ENCODE measurements at places on chromosomes 4 and X.

DNA sequence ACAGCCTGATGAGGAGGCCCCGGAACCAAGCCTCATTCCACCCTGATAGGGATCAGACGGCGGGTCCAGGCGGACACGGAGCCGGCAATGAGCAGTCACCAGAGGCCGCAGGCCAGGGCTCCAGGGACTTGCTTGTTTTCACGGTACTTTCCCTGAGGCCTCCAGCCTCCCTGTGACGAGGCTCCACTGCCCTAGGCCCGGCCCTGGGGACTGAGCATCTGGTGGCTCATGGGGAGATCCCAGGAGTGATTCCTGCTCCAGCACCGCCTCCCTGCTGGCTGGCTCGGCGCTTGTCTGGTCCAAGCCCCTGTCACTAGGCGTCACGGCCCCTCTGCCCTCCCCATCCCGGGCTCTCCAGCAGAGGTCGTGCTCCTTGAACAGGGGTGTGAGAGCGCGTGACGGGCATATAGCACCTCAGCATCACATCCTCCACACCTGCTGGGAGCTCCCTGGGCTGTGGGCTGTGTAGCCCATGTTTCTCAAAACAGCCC lies 14.1 kb downstream of the HTRA3 start:
- no peak overlapping the region for H3K27ac ChIP-seq
- H3K27me3 ChIP-seq, result no peaks in the 10 kb centered on the region
- no peaks in the 10 kb centered on the region for H3K4me1 ChIP-seq
- no peak overlapping the region for H3K4me3 ChIP-seq

DNA sequence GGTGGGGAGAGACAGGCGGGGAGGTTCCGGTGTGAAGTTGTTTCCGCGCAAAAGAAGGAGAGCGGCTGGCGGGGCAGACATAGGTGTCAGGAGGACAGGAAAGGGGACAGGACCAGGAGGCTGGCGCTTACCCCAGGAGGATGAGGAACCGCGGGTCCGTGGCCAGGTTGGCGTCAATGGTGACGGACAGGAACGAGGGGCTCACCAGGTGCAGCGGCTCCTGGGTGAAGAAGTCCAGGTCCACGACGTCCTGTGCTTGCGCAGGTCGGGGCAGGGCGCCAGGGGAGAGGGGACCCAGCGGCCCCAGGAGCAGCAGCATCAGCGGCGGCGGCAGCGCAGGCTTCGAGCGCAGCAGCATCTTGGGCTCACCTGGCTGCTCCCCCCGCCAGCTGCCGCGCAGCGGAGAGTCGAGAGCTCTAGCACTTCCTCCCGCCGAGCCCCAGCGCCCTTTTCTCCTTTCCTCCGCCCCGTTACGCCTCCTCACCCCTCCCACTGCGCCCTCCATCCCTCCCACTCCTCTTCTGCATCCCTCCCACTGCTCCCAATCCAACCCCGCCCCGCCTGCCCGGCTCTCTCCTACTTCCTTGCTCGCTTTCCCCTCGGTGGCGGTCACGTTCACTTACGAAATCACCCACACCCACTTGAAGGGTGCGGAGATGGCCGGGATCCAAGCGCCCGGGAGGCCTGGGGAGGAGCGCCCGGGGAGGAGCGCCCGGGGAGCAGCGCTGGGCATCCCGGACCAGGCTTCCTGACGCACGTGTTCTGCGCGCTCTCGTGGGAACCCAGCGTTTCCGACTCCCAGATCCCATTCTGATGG lies at the start of gene HPSE:
Gene HPSE, minus strand, starts transcription at position 424 of the 817 bp plus-strand sequence. Its CDS starts 66 bp downstream, at position 358.
- H3K27me3 ChIP-seq, result no peaks in the 10 kb centered on the region
- peak; percentile 60 for DNase-seq
- H3K4me3 ChIP-seq, result peak within 1 kb of the TSS; percentile 55
- no peaks in the 10 kb centered on the region for H3K36me3 ChIP-seq
- H3K4me1 ChIP-seq, result peaks cover 5% of the 10 kb centered on the region
- peak within 1 kb of the TSS; percentile 27 for H3K27ac ChIP-seq

- DNase-seq, result no peak
- H3K4me3 ChIP-seq, result no peak overlapping the region
- H3K27me3 ChIP-seq, result no peaks in the 10 kb centered on the region
- no peak overlapping the region for H3K27ac ChIP-seq
Observed at GRCh38 chr4:184765473-184766340, 31.8 kb upstream of the CENPU start.

- no peak overlapping the region for H3K4me3 ChIP-seq
- H3K4me1 ChIP-seq, result no peaks in the 10 kb centered on the region
- H3K27ac ChIP-seq, result no peak overlapping the region
- H3K36me3 ChIP-seq, result no peaks in the 10 kb centered on the region
Observed at GRCh38 chr4:128386761-128387599, 99.4 kb upstream of the PGRMC2 start.

DNA sequence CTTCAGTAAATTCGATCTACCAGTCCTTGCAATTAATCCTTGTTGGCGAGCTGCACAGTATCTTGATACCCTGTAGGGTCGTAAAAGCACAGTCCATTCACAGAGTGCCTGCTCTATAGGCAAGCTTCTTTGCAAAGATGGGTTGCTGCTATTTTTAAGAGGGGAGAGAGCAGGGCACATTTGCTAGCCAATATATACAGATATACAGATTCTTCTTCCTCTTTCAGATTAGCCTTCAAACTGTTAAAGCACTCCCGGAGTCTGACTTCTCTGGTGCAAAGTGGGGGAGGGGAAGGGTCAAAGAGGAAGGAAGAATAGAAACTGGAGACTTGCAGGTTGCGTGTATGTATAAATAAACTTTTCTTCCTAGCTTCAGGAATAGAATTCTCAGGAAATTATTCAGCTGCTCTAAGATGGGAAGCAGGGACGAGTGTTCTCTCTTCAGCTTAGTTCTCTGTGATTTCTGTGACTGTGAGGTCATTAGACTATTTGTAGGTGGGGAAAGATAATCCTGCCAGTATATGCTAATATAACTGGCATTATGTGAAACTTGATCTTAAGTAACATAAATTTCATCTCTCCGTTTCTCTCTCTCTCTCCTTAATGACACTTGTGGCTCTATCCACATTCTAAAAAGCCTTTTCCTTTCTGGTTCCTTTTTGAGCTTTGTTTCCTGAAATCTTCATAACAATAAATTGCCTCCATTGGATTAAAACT lies at the start of gene CYSLTR1:
Gene CYSLTR1, minus strand, starts transcription at position 242 of the 717 bp plus-strand sequence. CDS start 53,865 bp downstream, outside the sequence.
- H3K27me3 ChIP-seq, result no peaks in the 10 kb centered on the region
- no peak within 1 kb of the TSS for H3K27ac ChIP-seq
- peaks cover 16% of the 10 kb centered on the region for H3K4me1 ChIP-seq
- H3K36me3 ChIP-seq, result no peaks in the 10 kb centered on the region
- DNase-seq, result no peak
- H3K4me3 ChIP-seq, result peak within 1 kb of the TSS; percentile 62

DNA sequence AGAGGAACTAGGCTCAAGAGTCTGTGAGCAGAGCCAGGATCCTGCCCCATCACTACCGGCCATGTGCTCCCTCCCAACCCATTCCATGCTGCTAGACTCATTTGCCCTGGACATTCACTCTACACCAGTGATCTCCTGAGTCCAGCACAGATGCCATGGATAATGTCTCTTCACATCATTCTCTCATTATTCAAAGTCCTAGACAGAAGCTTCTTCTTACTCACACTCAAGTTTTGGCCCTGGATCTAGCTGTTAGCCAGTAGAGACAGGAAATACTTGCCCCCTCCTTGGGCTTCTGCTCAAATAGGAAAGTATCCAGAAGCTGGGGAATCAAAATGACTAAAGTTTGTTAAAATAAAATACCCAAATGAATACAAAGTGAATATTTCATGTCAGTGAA lies 266.8 kb upstream of the LDB2 start:
- no peaks in the 10 kb centered on the region for H3K27me3 ChIP-seq
- no peaks in the 10 kb centered on the region for H3K36me3 ChIP-seq
- H3K27ac ChIP-seq, result no peak overlapping the region
- no peaks in the 10 kb centered on the region for H3K4me1 ChIP-seq

DNA sequence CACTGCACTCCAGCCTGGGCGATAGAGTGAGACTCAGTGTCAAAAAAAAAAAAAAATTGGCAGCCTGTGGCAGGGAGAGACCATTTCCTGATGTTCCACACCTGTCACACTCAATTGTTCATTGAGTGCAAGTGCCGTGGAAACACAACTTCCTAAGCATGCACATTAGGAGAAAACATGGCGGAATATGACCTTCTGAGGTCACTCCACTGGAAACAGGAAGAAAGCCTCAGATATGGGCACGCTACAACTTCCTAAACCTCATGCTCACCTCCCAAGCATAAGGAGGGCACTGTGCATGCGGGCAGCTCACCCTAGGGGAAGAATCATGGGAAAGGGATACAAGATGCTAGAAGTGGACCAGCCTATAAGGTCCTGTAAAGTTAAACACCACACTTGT lies 28.5 kb upstream of the CD99 start:
- H3K36me3 ChIP-seq, result no peaks in the 10 kb centered on the region
- no peak overlapping the region for H3K27ac ChIP-seq
- no peak overlapping the region for H3K4me3 ChIP-seq
- DNase-seq, result no peak
- H3K4me1 ChIP-seq, result no peaks in the 10 kb centered on the region

DNA sequence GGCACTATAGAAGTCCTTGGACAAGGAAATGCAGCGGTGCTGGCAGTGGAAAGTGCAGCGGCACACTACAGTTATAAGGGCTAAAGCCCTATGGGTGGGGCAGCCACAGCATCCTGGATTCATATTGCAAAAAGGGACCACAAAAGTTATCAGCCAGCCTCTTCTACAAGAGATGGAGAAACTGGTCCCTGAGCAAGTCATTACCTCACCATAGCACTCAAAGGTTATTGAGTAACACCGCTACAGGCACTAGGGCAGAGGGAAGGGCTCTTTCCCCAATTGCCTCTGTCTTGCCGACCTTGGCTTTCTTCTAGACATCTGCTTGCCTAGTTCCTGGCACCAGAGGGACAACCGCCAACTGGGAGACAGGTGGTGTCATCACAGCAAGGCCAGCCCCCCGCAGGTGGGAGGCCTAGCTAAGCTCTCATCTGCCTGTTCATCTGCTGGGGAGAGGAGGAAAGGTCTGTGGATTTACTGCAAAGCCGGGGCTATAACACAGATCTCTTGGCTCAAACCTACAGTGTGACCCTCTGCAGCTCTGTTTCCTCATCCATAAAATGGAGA lies 600.0 kb downstream of the BCOR start:
- H3K36me3 ChIP-seq, result no peaks in the 10 kb centered on the region
- no peak overlapping the region for H3K4me3 ChIP-seq
- no peak overlapping the region for H3K27ac ChIP-seq
- no peaks in the 10 kb centered on the region for H3K4me1 ChIP-seq

GRCh38 chr4:168074861-168075260 lies 17.5 kb upstream of the ANXA10 start:
- no peak overlapping the region for H3K4me3 ChIP-seq
- no peaks in the 10 kb centered on the region for H3K4me1 ChIP-seq
- H3K36me3 ChIP-seq, result no peaks in the 10 kb centered on the region

DNA sequence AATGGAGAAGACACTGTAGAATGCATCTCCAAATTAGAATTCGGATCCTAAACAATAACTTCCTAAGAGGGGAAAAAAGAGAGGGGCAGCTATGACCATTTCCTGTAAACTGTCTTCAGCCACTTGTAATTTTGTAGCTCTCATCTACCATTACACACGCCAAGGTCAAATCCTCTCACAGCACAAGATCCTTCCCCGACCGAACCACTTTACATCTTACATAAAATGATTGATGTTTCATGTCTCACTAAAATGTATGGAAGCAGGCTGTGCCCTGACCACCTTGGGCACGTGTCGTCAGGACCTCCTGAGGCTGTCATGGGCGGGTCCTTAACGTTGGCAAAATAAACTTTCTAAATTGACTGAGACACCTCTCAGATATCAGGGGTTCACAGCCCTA lies 24.1 kb upstream of the PBDC1 start:
- H3K36me3 ChIP-seq, result no peaks in the 10 kb centered on the region
- H3K27me3 ChIP-seq, result no peaks in the 10 kb centered on the region
- H3K4me3 ChIP-seq, result peak overlapping the region; percentile 47
- peak; percentile 21 for DNase-seq
- peak overlapping the region; percentile 68 for H3K27ac ChIP-seq

GRCh38 chrX:47619486-47620302 lies at the start of gene SYN1:
Gene SYN1 (minus strand): TSS chrX:47619857. CDS start chrX:47619728, 129 bp downstream.
- no peaks in the 10 kb centered on the region for H3K36me3 ChIP-seq
- no peak within 1 kb of the TSS for H3K27ac ChIP-seq
- peaks cover 5% of the 10 kb centered on the region for H3K4me1 ChIP-seq
- DNase-seq, result peak; percentile 75

- H3K4me1 ChIP-seq, result no peaks in the 10 kb centered on the region
- DNase-seq, result no peak
- H3K27me3 ChIP-seq, result no peaks in the 10 kb centered on the region
- no peak overlapping the region for H3K27ac ChIP-seq
Observed at GRCh38 chrX:141185366-141185765, 8.4 kb upstream of the LDOC1 start.

DNA sequence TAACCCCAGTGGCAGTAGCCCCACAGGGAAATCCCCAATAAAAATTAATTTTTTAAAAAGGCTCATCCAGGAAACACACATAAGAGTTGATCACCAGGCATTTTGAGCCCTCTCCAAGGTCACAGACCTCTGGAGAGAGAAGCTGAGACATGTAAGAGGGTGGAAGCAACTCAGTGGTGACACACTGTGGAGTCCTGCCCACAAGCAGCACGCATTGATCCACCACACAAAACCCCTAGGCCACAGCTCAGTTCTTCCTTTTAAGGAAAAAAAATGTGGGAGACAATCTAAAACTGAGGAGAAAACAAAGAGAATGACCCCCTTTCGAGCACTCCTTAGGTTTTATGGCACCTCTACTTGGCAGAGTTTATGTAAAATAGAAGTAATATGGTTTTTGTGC lies 71.7 kb upstream of the S100G start:
- H3K27me3 ChIP-seq, result no peaks in the 10 kb centered on the region
- no peaks in the 10 kb centered on the region for H3K36me3 ChIP-seq
- H3K4me1 ChIP-seq, result no peaks in the 10 kb centered on the region
- no peak overlapping the region for H3K4me3 ChIP-seq
- DNase-seq, result no peak

Data from CD8-positive, alpha-beta memory T cell (primary cell).